ENCODE measurements at places on chromosomes 11 and 22.

DNA sequence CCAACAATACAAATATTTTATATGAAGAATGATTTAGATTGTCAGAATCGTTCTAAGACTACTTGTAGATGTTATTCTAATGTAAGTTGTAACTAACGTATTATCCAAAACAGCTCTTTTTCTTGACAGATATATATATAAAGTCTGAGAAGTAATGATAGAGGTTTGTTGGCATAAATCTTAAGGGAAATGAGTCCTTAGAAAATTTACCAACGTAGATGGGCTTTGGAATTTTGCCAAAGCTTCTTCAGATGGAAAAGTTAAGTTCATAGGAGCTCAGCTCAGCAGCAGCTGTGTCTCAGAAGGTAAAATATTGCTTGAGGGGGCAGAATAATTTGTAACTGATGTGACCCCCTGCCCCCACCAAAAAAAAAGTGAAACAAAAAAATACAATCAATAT, 66.7 kb downstream of the BID start:
- no peak for DNase-seq

DNA sequence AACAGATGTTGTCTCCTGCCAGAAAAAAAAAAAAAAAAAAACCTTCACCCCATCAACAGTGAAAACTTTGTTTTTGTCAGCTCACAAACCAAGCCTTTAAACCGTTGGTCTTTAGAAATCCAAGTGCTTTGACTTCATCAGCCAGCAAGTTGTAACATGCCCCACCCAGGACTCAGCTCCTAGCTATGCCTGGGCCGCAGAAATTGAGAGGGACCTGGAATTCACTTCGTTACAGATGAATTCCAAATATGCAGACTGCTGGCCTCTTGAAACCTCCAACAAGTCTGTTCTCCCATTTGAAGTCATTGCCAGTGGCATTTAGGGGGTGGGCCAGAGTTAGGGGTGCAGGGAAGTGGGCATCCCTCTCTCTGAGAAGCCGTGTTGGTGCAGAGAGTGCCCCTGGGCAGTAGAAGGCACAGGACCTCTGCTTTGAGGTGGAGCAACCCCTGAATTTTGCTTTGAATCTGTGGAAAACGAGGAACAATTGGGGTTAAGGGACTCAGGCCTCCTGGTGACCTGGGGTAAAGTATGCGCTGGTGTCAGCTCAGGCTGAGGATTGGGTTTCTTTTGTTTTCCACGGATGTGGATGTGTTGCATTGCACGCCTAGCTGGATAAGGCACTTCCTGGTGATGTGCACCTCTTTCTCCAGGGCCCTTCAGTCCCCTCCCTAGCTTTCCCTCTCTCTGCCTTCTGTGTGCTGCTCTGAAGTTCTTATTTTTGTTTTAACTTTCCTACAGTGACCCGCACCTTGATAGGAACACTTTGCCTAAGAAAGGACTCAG, 109.5 kb downstream of the DBX1 start:
- DNase-seq, result no peak

DNA sequence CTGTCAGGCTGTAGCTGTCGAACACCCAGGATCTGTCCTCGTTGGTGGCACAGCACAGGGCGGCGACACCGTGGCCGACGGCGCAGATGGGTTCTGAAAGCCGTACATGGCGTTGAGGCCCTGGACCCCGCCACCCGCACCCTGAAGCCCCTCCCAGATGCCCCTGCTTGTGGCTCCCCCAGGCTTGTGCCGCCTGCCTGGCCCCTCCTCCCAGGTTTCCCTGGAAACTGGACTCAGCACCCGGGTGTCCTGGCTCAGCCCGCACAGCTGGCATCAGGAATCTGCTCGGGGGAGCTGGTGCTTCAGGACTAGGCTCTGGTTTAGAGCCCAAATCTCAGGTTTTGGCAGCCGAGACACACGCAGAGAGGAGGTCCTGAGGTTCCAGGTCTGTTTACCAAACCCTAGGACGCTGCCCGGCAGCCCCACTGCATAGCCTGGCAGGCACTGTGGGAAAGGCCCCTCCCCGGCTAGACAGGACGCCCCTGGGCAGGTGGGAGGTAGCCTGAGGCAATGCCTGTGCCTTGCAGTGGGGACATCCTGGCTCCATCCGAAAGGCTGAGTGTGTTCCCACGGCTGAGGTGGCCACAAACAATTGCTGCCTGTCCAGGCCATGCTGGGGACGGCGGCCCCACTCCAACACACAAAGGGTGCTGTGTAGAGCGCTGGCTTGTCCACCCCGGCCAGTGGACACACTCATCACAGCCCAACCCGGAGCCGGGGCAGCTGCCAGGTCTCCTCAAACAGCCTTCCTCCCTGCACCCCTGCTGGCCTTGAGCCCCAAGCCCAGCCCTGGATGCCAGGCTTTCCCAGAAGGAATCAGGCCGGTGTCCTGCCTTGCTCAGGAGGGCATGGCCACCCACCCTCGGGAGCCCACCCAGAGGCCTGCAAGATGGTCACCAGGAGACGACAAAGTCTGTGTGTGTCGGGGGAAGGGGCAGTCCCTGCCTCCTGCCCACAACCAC, 4.6 kb downstream of the GATD1 start:
- no peak for DNase-seq

DNA sequence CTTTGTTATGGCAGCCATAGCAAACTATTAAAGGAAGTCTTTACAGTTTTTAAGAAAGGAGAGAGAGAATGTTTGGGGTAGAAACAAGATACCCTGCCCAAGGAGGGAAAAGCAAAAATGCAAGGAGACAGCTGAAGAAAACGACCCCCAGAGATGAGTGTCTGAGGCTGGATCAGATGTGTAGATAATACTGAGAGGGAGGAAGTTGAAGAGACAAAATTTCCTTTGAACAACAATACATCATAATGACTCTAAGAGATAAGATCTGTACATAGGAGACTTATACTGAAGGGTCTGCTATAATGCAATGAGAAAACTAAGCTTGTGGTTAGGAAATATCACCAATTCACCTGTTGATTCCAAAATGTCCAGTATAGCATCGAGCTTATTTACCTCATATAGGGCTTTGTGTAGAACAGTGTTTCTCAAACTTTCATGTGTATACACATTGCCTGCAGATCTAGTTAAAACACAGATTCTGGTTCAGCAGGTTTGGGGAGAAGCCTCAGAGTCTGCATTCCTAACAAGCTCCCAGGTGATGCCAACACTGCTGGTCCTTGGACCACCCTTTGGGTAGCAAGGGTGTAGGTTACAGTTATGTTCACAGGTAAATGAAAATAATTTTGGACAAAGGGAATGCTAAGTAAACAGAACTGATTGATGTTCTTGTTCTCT, 5.8 kb upstream of the CEP295 start:
- no peak for DNase-seq

DNA sequence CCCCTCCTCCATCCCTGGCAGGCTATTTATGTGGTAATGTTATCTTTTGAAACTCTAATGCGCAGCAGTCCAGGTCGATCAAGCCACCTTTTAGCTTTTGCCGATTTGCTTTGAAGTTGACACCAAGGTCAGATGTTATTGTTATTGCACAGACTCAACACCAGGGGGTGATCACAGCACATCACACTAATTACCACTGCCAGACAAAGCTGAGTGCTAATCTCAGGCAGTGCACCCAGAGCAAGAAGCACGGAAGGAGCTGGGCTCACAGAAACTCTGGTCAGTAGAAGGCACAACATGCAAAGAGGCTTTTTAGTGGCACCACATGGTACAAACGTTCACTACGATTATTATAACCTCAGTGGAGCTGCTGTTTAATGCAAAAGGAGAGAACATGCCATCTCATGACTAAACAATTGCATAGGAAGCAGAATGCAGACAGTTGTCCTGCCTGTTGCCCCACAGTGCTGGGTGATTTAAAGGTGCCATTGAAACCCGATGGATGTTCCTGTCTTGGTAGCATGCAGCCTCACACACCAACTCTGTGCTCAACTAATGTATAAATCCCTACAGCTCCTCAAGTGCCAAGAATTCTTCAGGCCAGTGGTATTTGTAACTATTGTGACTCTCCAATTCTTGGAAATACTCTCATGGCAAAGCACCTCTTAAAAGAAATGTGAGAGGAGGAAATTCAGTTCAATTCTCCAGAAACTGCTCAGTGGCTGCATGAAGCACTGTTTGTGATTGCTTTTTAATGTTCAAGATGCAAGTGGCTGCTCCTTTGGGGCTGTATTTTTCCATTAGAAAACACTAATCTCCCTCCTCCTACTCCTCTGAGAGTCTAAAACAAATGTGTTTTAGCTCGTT, 353.9 kb upstream of the DDI1 start:
- DNase-seq, result no peak

- no peak for DNase-seq
Observed at GRCh38 chr22:49237703-49238102, 590.0 kb downstream of the BRD1 start.

GRCh38 chr22:50270666-50271394, 650 bp upstream of the MAPK11 start:
- DNase-seq, result peak; percentile 68

- no peak for DNase-seq
Observed at GRCh38 chr11:65589444-65590239, 6.0 kb downstream of the KCNK7 start.

DNA sequence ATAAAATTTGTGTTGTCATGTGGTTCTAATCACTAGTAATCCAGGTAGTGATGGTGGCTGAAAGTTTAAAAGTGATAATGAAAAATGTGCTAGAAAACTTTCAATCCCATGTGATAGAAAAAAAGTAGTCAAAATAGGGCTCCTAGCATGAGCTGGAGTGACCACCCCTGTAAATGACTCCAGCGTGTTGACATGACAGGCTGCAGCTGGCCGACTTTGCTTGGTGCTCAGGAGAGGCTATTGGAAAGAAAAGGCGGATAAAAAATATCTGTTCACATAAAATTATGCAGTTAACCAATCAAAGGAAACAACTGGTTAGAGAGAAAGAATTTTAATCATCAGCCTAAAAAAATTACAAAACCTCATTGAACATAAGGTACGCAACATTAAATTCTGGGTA, 16.9 kb upstream of the MTCH2 start:
- no peak for DNase-seq

DNA sequence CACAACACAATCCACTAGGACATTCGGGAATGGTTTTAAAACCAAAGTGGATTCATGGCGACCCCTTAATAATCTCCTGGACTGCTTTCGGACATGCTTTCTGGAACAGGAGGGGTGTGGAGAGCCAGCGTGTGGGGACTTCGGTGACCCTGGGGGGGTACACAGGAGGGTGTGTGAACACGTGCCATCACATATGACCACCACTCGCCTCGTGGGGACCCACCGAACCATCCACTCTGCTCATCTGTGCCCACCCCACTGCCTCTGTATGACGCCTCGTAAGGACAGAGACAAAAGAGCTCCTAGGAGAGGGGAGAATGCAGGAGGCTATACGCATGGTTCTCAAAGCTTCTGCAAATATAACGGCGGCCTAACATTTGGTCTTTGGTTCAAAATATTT, 8.9 kb downstream of the LTO1 start:
- no peak for DNase-seq

DNA sequence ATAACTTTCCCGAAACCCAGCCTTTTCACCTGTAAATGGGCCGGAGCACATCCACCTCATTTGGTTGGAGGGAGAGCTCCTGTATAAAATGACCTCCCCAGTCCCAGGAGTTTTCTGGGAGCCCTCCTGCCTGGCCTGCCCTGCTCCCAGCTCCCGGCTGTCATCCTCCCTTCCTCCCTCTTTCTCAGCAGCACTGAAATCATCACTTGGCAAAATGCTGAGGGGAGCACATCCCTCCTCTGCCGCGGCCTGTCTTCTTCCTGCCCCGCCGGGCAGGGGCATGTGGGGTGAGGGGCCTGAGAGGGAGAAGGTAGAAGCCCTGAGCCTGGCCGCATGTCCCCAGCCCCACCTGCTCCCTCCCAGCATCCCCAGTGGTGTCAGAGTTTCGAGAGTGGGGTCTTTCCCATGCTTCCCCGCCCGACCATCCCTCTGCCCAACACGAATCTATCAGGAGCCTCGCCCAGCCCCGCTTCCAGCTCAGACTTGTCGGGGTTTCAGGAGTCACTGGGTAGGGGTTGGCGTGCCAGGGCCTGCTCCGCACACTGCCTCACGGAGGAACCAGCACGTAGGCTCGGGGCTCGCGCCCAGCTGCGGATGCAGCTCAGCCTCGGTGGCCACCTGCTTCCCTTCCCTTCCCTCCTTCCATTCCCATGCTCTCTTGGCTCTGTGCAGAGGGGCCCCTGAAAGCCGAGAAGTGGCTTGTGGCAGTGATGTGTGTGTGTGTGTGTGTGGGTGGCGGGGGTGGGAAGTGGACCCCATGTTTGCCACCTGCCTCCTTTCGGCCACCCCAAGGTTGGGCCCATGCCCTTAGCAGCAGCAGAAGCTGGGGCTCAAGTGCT, 37.1 kb downstream of the NECTIN1 start:
- DNase-seq, result no peak

DNA sequence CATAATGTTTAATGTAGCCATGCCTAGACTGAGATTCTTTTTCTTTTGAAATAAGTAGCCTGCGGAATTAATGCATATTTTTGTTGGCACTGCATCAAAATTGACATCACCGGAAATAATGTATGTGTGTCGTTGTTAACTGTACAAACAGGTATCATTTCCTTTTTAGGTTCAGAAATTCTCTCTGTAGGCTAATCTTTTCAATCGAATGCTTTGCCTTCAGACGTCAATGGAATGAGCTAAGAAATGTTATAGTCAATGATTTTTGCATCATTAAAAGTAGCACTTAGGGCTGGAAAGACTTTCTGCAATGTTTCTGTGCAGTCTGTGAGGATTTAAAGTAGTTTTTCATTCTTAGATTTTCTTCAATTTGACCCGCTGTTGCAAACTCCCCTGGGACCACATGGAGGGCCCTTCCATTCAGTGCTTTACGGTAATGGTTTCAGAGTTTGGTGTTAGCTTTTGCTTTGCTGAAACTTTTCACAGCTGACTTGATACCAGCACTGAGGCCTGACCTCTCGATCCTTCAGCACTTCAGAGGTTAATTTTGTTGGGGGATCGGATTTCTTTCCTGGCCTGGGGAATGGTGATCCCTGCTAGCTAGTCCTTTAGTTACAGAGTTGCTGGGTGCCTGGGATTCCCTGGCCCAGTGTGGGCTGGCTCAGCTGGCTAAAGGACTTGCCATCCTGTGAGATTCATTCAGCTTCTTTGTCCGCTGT, 137.8 kb downstream of the DBX1 start:
- no peak for DNase-seq

DNA sequence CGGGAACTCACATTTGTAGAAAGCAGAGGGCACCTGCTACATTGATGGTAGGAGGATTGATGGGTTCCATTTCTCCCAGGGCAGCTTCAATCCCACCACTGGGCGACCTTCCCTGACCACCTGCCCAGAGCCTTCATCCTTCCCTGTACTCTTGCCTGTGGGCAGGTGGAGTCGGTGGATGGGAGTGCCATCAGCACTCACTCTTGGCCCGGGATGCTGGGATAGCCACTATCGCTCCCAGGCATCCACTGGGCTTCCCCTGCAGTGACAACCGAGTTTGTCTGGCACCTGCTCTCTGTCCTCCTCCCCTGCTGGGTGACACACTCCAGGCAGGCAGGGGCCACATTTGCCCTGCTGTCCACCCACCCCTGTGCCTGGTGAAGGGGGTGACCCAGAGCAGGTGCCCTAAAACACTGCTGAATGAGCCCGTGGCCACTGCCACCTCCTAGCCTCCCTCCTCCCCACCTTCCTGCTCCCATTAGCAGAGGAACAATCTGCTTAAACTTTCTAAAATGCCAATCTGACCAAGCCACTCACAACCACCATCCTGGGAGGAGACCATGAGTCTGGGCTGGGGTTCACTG, 604.7 kb downstream of the TBC1D22A start:
- DNase-seq, result no peak

Measured in T-helper 17 cell (primary cell).